NCI-H2171 (cell line): ENCODE measurements at places on chromosomes 3 and 15.

- no peak for DNase-seq
These were observed 311.7 kb downstream of the VPS13C start for GRCh38 chr15:61748529-61748928.

- DNase-seq: no peak
These were observed 118.2 kb downstream of the ADAM10 start for GRCh38 chr15:58631319-58631718.

GRCh38 chr3:116077557-116077956, 367.7 kb downstream of the LSAMP start:
- no peak for DNase-seq

DNA sequence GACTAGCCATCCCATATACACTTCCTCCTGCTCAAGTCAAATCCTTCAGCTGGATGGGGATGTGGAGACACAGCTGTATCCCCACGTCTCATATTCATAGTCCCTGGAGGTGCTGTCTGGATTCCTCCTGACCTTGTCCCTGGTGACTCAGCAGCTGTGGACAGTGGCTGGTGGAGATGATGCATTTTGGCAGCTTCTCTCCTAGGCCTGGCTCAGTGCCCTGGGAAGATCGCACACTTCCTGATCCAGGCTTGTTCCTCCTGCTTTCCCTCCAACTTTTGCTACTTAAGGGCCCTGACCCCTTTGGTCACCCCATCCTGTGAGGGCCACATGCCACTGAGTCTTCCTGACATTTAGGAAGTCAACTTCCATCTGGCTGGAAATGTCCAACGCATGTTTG, 44.4 kb downstream of the ADAMTSL3 start:
- no peak for DNase-seq

- no peak for DNase-seq
These were observed 194.5 kb downstream of the RPLP1 start for GRCh38 chr15:69647142-69647513.

GRCh38 chr3:113485161-113485609, 29.8 kb downstream of the SPICE1 start:
- DNase-seq: no peak

- peak; percentile 58 for DNase-seq
These were observed 5.8 kb downstream of the PRRT3 start for GRCh38 chr3:9946112-9947024.

DNA sequence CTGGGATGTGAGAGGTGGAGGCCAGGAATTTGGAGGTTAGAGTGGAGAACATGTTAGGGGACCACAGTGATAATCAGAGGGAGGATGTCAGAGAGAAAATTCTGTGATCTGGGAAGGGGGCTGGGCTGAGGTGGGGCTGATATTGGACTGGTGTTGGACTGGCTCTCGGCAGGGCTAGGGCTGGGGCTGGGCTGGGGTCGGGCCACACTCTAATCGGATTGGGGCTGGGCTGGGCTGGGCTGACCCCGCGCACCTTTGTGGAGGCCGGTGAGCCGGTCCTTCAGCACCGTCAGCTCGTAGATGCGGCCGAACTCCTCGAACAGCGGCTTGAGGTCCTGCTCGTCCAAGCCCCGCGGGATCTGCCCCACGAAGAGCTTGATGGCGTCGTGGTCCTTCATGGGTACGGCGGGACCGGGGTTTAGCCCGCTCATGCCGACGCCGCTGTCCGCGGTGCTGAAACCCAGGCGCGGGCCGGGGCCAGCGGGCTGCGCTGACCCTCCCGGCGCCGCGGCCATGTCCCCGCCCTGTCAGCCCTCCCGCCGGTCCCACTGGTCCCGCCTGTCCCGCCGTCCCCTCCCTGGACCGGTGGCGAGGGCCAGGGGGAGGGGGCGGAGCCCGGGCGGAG, 485 bp downstream of the CELF6 start:
- DNase-seq: no peak

DNA sequence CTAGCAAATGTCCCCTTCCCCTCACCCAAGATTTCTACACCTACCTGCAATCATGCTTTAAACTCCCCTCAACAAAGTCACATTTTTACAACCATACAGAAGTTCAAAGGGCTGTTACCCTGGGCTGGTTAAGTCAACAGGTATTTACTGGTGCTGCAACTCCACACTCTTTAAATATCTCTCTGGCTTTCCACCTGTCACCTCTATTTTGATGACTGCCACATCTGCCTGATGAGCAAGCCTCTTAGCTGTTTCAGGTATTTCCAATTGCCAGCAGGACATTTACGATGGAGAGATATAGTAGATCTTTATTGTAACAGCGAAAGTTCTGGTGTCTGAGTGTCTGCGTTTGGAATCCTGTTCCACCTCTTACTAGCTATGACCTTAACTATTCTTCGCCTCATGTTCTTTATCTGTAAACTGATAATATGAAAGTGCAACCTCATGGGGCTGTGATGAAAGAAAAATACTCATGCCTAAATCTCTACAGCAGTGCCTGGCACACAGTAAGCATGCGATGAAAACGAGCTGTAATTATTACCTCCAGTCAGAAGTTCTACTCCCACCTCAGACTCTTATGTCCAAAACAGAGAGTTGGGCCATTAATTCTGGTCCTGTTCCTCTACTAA, 44.2 kb upstream of the TPM1 start:
- DNase-seq: no peak

DNA sequence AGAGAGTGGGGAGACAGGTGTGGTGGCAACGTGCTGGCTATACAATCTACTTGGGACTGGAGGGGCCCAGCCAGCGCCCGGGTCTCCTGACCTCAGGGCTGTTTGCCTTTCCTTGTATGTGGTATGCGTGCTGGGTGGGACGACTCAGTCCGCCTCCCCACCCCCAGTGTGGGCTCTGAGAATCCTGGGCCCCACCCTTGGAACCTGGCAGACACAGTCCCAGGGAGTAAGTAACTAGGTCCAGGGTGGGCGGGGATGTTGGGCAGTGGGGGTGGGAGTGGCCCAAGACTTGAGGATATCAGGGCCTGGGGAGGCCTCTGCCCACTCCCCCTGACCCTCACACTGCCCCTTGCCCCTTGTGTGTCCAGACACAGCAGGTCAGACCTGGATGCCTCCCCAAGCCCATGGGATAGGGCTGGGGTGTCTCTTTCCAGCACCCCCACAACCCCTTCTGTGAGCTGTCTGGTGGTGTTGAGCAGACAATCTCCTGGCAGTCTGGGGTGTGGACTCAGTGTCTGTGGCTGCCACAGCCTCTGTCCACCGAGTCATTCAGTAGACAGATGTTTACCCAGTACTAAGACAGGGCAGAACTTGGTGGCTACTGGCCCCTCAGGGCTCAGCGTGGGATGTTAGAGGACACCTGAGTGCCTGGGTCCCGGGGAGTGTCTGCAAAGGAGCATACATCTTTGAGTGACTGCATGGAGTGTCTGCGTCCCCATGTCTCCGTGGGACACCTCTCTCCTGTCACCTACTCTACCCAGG, 1.3 kb downstream of the CHST13 start:
- no peak for DNase-seq

DNA sequence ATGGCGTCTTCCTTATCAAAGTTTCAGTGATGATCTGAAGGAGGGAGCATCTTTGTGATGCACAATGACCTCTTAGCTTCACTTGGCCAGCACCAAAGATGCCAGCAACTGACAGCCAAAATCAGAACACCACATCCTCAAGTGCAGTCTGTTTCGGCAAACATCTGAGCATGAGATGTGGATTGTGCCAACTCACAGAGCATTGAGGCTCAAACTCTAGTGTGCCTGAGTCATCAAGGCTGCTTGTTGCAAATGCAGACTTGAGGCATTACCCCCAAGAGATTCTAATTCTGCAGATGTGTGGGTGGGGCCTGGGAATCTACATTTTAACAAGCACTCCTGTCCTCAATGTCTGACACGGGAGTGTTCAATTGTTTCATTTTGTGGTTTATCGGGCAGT, 35.8 kb downstream of the ABHD5 start:
- no peak for DNase-seq

- DNase-seq: no peak
These were observed 373.7 kb upstream of the NECTIN3 start for GRCh38 chr3:110697961-110698360.

GRCh38 chr15:42267286-42267685, 5.7 kb upstream of the GANC start:
- no peak for DNase-seq

DNA sequence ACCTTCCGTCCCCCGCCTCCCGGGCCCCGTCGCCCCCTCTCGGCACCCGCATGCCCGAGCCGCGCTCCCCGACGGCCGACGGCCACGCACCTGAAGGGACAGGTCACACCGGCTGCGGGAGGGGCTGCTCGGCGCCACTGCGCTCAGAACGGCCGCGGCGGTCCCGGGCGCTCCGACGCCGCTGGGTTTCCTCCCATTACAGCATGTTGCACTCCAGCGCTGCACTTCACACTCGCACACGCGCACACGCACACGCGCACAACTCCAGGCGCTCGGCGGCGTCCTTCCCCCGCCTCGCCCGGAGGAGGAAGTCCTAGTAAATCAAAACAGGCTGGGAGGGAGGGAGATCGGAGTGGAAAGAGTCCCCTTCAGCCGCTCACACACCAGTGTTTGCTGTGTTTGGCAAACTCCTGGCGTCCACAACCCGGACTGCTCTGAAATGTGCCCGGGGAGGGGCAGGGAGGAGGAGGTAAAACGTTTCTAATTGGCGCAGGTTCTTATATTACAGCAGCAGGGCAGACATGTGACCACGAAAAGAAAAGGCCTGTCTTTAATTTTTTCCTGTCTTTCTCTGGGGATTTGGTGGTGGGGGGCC, 76.7 kb upstream of the VGLL4 start:
- peak; percentile 83 for DNase-seq

GRCh38 chr15:56496635-56497034, 31.7 kb upstream of the MNS1 start:
- peak; percentile 57 for DNase-seq

- no peak for DNase-seq
These were observed 172.4 kb upstream of the SLC2A2 start for GRCh38 chr3:171198781-171199472.

- peak; percentile 53 for DNase-seq
These were observed 2.2 kb upstream of the HES1 start for GRCh38 chr3:194133661-194134230.

DNA sequence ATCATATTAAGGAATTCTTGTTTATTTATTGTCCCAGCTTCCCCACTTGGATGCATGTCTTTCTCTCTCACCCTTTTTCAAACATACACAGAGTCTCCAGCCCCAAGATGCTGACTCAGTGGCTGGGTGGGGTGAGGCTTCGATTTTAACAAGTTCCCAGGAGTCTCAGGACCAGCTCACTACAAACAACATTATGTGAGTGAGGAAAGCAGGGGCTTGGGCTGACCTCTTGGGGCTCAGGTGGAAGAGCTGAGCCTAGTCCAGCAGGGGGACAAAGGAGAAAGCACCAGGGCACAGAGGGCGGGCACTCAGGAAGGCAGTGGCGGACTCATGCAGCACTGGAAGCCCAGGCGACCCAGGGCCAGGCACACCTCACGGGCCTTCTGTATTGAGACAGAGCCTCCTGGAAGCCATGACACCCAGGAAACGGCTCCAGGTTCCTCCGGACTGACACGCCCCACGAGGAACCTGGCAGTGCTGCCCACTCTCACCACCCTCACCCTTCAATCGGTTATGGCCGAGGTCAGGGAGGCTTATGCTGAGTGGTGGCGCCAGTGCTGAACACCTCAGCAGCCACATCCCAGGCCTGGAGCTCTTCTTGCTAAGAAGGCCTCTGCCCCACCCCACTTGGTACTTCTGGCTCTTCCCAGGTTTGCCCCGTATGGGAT, 97.4 kb downstream of the LRIG1 start:
- DNase-seq: no peak

- peak; percentile 46 for DNase-seq
These were observed 716 bp downstream of the CPEB1 start for GRCh38 chr15:82646250-82647044.

DNA sequence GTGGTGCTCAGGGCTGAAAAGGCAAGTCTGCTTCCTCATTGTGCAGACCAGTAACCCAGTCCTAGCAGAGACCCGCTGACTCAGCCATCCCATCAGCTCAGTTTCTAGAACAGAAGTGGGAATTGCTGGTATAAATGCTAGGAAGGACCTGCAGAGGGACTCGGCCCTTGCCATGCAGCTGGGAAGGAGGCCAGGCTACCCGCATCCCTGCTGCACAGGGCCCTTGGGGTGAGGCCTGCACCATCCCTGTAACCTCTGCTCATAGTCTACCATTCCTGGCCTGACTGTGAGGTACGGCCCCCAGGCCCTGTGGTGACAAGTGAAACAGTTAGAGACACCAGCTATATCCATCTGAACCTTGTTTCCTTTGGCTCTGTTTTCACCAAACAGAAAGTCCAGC, 23.5 kb downstream of the RAB6B start:
- no peak for DNase-seq

GRCh38 chr3:150169330-150169940, 198.7 kb upstream of the PFN2 start:
- DNase-seq: no peak

- DNase-seq: no peak
These were observed 175.8 kb upstream of the MME start for GRCh38 chr3:154904328-154904727.

GRCh38 chr15:40266828-40267304, 16.0 kb downstream of the ANKRD63 start:
- DNase-seq: no peak

GRCh38 chr15:67882487-67883233, 42.8 kb upstream of the RNU6-1 start:
- no peak for DNase-seq

- peak; percentile 15 for DNase-seq
These were observed 84.6 kb upstream of the PFN2 start for GRCh38 chr3:150055332-150055731.

DNA sequence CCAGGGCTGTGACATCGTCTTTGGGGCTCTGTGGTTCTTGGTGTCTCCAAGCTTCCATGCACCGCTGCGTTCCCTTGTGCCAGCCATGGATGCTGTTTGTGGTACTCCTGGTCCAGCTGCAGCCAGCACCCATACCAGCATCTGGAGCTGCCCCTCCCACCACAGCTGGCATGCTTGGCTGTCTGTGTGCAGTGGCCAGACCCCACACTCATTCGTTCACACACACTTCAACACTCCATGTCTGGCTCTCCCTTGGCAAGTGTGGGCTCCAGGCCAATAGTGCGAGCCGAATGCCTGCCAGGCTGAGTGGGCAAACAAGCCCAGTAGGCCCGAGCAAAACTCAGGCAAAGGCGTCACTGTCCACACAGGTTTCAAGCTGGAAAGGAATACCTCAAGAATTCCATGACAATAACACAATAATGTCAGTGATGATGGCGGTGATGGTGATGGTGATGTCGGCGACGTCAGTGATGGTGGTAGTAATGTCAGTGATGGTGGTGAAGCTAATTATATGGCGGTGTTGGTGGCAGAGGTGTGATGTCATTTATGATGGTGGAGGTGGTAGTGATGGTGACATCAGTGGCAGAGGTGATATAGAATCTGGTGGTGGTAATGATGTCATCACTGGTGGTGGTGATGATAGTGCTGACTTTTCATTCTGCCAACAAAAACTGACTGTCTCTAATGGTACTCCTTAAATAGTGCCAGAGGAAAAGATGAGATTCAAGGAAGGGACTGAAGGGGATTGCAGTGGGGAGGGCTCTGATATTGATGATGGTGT, 19.3 kb downstream of the TBC1D21 start:
- DNase-seq: no peak

DNA sequence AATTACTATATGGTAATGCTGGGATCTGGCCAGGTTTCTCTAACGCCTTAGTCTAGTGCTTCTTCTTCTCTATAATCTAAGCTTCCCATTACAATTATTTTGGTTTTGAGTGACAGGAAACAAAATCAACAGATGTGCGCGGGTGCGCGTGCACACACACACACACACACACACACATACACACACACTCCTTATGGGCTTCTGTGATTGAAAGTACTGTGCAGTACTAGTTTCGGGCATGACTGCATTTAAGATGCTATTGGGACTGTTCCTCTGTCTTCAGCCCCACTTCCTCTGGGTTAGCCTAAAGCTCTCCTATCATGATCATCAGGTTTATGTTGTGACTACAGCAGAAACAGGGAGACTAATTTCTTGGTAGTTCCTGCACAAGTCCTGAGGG, 32.2 kb downstream of the EPHB1 start:
- no peak for DNase-seq
